CD4-positive, alpha-beta T cell treated with Interleukin-15 for 4 hours (primary cell): ENCODE measurements at places on chromosomes 7 and 10.

DNA sequence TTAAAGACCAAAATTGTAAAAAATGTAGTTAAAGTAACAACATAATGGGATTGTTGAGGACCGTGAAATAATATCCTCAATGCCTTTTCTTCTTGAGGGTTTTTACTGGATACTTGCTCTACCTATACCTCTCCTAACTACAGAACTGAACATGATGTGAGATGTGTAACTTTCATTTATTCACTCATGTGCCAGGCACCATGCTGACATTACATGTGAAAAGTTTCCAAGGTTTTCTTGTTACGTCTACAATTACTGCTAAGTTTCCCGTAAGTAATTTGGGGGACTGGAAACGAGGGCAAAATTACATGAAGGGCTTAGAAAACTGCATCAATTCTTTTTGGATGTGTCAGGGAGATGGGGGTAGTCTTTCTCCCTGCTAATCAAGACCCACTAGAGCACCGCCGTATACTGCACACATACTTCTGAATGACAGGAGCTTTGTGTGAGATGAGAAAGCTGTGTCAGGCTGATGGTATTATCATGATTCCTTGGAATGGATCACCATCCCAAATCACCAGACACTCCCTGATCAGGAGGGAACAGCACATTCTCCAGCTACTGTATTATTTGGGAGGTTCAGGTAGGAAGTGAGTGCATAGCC, 41.8 kb downstream of the PTPRZ1 start:
- no peak for DNase-seq

DNA sequence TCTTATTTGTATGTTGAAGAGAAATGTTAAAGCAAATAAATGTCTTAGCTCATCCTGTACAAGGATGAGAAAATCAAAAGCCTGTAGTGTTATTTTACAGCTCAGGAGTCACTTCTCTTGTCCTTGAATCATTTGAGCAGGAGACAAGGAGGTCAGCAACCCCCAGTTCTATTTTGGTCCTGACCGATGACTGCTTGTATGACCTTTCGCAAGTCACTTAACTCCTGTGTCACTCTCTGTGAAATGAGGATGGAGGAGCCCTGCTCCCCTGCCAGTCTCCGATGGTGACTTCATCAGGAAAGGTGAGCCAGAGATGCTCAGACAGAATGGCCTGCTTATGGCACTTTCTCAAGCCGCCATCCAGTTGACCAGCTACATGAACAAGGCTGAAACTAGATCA, 101.0 kb downstream of the CELF2 start:
- DNase-seq = no peak

DNA sequence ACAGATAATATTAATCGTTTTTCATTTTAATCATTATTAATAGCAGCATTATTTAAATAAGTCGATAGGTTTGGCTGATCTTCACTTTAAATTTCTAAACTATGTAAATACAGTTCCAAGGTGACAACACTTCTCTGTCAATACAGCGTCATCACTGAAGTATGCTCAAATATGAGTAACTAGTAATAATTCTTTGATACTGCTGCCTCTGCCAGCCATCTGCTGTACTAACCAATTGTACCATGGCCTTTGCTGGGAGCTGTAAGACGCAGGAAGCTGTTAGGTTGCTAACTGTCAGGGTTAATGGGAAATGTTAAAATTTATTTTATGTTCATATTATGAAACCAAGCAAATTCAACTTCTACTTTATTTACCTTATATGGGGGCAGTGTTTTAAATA, 1650.5 kb upstream of the LRRTM3 start:
- DNase-seq = no peak

DNA sequence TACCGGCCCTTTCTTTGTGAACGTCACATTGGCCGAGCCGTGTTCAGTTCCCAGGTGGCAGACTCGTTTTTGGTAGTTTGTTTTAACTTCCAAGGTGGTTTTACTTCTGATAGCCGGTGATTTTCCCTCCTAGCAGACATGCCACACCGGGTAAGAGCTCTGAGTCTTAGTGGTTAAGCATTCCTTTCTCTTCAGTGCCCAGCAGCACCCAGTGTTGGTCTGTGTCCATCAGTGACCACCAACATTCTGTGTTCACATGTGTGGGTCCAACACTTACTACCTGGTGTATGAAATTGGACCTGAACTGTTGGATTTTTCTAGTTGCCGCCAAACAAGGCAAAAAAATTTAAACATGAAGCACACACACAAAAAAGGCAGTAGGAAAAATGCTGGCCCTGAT, 9.9 kb upstream of the CSGALNACT2 start:
- no peak for DNase-seq
